ENCODE measurements at places on chromosomes 1 and 21. TPM values are rescaled to one million over a fixed set of nuclear protein-coding genes. Genes with fewer than 3 reads are reported as not detected.

The DNASE2B gene
- not detected for total RNA-seq

The S100A9 gene
- total RNA-seq, result 0.44 TPM

The GFI1 gene
- total RNA-seq, result 0.49 TPM

The MAN1C1 gene
- total RNA-seq, result 1.5 TPM

The TESK2 gene
- total RNA-seq, result 3.3 TPM

The CDKN2C gene
- 50.4 TPM for total RNA-seq

The SYT14 gene
- not detected for total RNA-seq

The AGT gene
- 0.87 TPM for total RNA-seq

The B3GALT5 gene
- total RNA-seq, result 0.10 TPM

The COL11A1 gene
- 106 TPM for total RNA-seq

All from Panc1 (cell line).